SK-N-DZ (cell line): ENCODE measurements at places on chromosomes 11 and 22.

GRCh38 chr22:36512991-36513390 is 6.2 kb upstream of the FOXRED2 start:
- DNase-seq = no peak

DNA sequence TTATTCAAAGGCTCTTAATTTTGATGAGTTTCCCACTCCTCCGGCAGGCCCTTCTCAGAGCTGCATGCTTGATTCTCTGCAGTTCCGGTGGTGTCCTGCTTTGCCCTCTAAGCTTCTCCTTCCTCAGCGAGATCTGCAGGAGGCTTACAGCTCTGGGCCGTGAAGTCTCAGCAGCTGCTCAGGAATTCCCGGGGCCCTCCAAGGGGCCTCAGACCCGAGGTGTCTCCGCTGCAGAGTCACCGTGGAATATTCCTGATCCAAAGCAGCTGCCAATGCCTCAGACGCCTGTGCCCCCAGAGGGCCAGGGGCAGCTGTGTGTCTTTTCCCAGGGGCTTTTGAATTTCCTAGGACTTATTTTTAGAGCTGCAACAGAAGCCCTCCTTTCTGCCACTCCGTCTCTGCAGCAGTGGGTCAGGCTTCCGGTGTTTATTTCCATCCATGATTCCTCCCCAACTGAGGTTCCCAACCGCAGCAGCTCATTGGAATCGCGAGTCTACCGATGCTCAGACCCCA is 37.2 kb downstream of the RPS6KA4 start:
- peak; percentile 50 for DNase-seq

GRCh38 chr11:113435190-113435968 is 39.8 kb downstream of the DRD2 start:
- DNase-seq = no peak

DNA sequence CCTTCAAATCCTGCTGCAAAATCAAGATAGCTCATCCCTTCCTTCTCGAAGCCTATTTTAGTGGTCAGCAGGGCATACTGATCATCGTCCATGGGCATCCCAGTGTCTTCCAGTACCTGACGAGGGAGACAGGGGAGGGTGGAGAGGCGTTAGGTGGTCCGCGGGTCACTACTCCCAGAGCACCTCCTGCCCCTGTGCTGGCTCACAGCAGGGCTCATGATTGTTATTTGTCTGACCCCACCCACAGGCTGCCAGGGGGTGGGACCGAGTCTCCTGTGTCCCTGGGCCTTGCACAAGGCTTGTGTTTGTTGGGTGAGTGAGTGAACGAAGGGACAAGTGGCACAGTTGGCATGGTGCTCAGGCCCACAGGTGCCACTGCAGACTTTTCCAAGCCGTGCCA is 177.0 kb downstream of the EFCAB6 start:
- no peak for DNase-seq

- no peak for DNase-seq
Observed at GRCh38 chr22:29798801-29799200, 31.6 kb downstream of the UQCR10 start.

- DNase-seq = no peak
Observed at GRCh38 chr11:1054143-1055108, 17.9 kb upstream of the MUC6 start.

GRCh38 chr11:62921573-62922188 is 518 bp upstream of the CHRM1 start:
- no peak for DNase-seq

DNA sequence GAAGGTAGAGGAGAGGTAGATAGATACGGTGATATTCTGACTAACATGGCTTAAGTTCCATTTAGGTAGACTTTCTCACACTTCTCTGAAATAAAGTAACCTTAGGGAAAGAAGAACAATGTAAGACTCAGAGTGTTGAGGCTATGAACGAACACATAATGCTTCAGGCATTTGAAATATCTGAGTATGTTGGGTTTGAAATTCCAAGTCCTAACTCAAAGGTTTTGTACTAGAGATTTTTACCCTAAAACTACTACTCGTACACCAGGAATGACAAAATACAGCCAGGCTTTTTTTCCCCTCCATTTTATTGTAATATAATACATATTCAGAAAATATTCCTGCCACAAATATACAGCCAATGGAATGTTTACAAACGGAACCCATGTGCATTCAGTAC is 592.6 kb downstream of the ETS1 start:
- no peak for DNase-seq

GRCh38 chr11:84922212-84922805 is 704.8 kb downstream of the DLG2 start:
- no peak for DNase-seq

DNA sequence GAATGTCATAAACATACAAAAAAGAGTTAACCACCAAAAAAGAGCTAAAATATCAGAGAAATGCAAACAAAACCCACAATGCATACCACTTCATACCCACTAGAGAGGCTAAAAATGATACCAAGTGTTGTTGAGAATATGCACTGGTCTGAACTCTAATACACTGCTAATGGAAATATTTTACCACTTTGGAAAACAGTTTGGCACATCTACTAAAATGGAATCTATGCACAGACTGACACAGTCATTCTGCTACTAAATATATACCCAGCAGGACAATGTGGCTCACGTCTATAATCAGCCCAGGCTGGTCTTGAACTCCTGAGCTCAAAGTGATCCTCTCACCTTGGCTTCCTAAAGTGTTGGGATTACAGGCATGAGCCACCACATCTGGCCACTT is 18.0 kb downstream of the MAPK1 start:
- DNase-seq = no peak

- DNase-seq = no peak
Observed at GRCh38 chr11:118223570-118223969, 1.2 kb downstream of the JAML start.

DNA sequence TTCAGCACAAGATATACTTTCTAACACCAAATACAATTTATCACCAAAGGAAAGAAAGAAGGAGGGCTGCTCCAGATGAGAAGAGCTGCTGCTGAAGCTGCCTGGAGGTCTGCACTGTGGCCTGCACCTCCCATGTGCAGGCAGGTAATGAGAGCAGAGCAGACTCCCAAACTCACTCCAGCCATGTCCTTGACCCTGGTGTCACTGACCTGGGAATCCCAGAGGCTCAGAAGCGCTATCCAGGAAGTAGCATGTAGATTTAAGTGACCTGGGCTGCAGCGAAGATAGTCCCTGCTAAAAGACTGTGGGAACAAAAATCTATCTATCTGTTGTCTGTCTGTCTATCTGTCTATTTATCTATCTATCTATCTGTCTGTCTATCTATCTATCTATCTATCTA is 816.3 kb downstream of the OPCML start:
- no peak for DNase-seq

DNA sequence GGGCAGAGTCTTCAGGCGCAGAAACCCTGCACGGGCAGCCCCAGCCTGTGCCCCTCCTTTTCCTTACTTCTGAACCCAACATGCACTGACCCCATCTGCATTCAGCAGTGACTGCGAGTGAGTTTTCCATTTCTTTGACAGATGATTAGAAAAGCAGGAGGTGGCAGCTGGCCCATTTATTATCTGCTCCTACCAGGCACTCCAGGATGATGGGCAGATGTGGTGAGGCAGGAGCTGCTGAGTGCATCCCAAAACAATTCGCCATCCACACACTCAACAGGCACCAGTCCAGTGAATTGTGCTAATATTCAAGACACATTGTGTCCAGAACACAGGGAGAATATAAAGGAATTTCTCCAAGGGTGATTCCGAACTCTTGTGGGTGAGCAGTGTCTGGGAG is 208.5 kb downstream of the TENM4 start:
- no peak for DNase-seq

GRCh38 chr11:120904116-120904515 is 119.8 kb upstream of the TBCEL start:
- no peak for DNase-seq

DNA sequence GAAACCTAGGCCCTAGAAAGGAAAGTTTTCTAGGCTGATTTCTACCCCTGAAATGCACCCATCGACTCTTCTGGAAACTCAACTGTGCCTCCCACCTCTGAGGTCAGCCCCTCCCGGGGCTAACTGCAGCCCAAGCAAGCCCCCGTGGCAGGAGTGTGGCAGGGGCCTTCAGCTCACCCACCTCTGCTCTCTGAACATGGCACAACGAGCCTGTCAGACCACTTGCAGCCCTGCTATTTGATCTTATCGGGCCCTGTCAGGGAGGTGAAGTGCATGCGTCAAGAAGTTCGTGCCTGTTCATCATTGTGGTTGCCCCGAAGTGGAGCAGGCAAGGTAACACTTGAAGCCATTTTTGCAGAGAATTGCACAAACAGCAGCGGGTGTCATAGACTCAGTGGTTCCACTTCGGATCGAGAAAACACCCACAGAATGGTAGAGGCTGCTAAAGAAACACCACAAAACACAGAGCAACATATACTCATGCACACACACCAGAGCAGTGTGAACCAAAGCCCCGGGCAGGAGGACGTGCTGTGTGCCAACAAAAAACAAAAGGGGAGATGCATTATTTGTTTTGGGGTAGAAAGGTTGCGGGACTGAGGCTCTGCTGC is 262.7 kb downstream of the ETS1 start:
- DNase-seq = no peak

DNA sequence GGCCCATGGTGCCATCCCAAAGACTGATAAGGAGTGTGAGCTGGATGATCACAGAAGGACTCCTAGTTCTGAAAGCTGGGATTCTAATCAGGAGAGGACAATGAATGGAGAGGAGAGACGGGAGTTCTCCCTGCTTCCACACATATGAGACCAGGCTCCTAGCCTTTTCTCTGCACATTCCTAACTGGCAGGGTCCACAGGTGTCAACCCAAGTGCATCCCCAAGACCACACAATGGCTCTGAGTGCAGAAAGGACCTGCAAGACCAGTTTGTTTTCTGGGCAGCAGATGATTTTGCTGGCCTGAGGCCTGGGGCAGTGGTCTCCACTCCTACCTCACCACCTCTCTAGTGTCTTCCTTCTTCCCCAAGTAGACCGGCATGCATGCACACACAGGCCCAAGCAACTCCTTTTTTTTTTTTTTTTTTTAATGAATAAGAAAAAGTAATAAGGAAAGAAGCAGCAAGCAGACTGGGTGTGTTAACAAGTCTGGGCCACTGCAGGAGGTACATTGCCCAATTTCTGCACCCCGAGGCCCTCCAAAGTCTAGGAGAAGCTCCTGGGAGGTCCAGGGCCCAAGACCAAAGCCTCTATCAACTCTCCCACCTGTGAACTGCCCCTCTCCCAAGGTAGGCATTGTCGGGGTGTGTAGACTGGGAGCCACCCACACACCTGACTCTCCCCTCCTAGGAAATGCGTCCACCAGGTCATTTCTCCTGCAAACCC is 1.2 kb upstream of the TSKU start:
- DNase-seq = no peak

DNA sequence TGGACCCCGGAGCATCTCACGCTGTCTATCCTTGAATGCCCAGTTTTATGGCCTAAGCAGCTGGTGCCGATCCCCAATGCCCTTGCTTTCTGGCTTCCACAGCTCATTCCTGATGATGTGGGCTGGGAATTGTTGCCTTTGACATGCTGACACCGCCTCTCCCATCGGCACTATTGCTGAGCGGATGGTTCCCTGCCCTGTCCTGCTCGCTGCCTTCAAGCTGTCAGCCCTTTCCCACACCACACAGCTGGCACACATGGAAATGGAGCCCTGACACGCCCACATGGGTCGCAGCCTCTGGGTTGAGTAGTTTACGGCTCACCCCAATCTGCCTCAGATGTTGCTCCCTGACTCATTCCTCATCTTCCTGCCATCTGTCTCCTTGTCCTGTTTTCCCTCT is 110.2 kb upstream of the SESN3 start:
- no peak for DNase-seq

- DNase-seq = no peak
Observed at GRCh38 chr11:33160587-33160986, 693 bp downstream of the CSTF3 start.

DNA sequence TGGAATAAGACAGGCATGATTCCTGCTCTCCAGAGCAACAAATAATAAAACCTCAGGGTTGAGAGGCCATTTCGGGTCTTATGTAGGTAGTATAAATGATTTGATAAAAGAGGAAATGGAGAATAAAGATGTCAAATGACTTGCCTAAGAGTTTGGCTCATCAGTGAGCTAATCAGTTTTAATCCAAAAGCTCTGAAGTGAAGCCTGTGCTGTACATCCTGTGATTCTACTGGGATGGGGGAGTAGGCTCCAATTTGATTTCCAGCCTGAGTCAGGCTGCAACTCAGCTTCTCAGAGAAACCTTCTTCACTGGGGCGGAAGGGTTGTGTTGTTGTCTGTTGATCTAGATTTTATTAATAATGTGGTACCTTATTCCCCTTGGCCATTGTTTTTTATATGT is 192.2 kb upstream of the SORL1-AS1 start:
- DNase-seq = no peak

DNA sequence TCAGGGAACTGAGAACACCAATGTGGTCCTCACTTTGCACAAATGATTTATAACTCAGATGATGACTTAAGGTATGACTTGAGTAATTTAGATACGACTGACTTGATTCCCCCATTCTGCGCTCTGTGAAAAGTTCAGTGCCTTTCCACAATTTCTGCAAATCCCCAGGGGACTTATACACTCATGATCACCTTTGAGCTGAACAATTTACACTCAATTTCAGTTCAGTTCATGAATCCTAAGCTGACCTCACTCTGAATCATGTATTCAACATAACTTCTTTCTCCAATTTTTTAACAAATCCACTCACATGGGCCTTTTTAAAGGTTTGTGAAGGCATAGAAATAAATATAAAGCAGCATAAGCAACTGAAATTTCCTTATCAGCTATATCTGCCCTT is 274.2 kb downstream of the FAM76B start:
- DNase-seq = no peak

- peak; percentile 70 for DNase-seq
Observed at GRCh38 chr11:76161261-76161961, 44.9 kb downstream of the WNT11 start.

- no peak for DNase-seq
Observed at GRCh38 chr22:35328472-35328885, 28.8 kb downstream of the TOM1 start.

- DNase-seq = no peak
Observed at GRCh38 chr11:12725863-12726682, 51.9 kb downstream of the TEAD1 start.

DNA sequence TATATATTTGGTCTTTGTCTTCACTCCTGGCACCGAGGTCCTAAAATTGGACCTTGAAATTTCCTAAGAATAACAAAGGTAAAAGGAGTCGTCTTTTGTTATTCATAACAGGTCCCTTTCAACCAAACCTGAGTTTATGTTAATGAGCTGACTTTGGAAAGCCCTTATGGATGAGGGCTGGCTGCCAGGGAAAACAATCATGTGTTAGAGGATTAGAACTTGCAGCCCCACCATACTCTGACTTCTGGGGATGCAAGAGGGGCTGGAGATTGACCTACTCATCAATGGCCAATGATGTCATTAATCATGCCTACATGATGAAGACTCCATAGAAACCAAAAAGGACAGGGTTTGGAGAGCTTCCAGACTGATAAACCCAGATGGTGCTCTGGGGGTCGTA is 118.9 kb downstream of the MRTFA start:
- DNase-seq = no peak

DNA sequence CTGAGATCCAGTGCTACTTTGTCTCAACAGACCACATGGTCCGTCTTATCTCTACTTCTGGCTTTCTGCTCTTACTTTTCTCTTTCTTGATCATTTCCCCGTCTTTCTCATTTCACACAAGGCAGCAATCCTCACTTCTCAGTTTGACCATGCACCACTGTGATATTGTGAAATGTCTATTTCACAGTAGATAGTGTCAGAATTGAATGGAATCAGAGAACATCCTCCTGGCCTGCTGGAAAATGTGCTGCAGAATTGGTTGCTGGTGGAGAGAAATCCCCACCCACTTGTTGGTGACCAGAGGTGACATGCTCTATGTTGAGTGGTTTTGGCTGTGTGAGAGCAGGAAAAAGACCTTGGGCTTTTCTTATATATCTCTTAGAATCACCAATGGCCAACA is 57.8 kb upstream of the RCN1 start:
- DNase-seq = no peak

GRCh38 chr11:14539982-14540421 is 19.8 kb upstream of the PSMA1 start:
- DNase-seq = no peak
